Cerebellum (tissue), 4 donors: ENCODE measurements at places on chromosomes 13 and 19.

DNA sequence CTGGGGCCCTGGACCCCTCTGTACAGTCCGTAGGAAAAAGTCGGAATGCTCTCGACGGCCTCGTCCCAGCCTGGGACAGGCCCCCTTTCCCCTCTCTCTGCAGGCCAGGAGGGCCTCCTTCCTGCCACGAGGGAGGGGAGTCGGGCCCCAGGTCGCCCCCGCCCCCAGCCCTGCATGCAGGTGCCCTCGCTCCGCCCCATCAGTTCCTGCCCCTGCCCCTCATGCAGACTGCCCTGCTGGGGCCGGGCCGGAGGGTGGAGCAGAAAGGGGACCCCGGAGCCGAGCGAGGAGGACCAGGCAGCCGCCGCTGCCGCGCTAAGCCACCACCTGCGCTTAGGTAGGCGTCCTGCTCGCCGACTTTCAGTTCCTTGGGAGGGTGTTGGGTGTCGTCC is 7.3 kb downstream of the LYL1 start:
- DNase-seq = no peak

DNA sequence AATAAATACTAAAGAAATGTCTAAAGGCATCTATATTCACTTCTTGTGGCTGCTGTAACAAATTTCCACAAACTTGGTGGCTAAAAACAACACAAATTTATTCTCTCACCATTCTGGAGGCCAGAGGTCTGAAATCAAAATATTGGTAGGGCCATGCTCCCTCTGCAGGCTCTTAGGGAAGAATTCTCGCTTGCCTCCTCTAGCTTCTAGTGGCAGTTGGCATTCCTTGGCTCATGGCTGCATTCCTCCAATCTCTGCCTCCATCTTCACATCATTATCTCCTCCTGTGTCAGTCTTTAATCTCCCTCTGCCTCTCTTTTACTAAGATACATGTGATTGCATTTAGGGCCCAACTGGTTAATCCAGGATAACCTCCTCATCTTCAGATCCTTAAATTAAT is 54.1 kb upstream of the RFXAP start:
- no peak for DNase-seq

- no peak for DNase-seq
Observed at GRCh38 chr19:46862503-46862834, 1.7 kb downstream of the ARHGAP35 start.

DNA sequence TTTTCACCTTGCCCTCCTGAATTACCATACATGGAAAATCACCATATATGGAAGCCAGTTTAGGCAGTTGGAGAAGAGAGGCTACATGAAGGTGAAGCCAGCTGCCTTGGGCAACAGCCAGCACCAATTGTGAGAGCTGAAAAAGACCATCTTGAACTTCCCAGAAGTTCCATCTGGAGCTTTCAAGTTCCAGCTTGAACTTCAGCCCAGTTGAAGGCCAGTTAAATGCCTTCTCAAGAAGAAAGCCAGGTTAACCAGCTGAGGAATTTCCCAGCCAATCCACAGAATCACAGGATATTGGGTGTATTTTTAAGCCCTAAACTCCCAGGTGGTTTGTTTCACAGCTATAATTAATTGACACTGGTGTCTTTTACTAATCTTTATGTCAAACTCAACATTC is 713.6 kb upstream of the MIR17HG start:
- DNase-seq = no peak

- DNase-seq = no peak
Observed at GRCh38 chr13:23513455-23513854, 56.8 kb upstream of the TNFRSF19 start.

- DNase-seq = no peak
Observed at GRCh38 chr13:58018865-58019264, 387.3 kb downstream of the PCDH17 start.

GRCh38 chr13:43303033-43303729 is 279.8 kb downstream of the DNAJC15 start:
- DNase-seq = peak; percentile 27

GRCh38 chr13:109998684-109999533 is 212.5 kb upstream of the IRS2 start:
- no peak for DNase-seq

GRCh38 chr13:47747901-47748300 is 253.2 kb downstream of the SUCLA2 start:
- no peak for DNase-seq

GRCh38 chr13:77172650-77173049 is 145.7 kb upstream of the FBXL3 start:
- DNase-seq = no peak

DNA sequence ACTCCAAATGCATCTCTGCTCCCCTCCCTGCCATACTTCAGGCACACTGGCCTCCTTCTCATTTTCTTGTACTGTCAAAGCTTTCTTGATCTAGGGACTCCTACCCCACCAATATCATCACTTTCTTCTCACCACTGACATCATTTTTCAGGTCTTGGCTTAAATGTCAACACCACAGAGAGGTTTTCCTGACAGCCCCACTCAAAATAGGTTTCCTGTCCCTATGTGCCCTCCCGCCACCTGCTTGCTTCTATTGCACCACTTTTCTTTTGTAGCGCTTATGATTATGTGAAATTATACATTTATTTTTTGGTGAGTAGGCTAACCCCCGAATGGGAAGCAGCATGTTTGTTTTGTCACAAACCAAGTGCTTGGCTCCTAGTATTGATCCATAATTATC is 164.6 kb downstream of the NDFIP2 start:
- no peak for DNase-seq

DNA sequence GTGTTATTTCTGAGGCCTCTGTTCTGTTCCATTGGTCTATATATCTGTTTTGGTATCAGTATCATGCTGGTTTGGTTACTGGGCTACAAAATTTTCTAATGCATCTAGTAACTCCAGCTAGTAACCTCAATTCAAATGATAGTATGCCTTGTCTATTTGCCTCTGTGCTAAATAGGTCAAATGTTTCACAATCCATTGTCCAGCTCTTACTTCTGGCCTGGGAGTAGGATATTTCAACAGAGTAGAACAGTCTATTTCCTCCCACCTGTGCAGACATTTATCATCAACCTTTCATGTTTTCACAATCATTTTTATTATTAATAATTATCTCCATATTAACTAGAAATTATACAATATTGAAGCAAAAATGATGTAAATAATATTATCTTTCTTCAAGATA is 18.1 kb upstream of the NDFIP2 start:
- DNase-seq = no peak

DNA sequence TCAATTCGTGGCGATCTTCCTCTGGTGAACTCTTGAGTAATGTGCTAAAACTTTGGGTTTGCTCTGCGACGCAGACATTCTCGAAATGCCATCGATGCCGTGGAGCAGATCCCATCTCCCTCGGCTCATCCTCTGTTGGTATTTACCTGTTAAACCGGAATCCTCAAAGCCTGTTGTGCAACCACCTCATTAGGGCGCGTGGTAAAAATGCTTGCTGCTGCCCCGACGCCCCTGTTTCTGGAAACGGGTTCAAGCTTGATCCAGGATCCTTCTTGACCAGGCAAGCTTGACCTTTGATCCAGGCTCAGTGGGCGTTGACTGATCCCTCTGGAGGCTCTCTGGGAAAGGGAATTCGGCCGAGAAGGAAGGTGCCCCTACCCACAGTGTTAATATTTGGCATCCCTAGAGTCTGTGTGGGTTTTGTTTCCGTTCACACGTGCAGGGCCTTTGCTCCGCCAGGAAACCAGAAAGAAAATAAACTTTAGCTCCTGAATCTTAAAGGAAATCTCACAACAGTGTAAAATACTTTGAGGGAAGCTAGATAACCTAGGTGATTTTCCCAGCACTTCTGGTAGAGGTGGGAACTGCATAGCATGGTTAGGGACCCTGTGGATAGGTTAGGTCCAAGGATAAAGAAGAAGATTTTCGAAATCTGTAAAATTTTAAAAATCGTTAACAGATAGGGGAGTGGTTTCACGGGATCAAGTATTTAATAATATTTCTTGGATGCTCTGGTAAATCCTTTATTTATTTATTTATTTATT is 1.1 kb downstream of the LSM14A start:
- DNase-seq = peak; percentile 15

DNA sequence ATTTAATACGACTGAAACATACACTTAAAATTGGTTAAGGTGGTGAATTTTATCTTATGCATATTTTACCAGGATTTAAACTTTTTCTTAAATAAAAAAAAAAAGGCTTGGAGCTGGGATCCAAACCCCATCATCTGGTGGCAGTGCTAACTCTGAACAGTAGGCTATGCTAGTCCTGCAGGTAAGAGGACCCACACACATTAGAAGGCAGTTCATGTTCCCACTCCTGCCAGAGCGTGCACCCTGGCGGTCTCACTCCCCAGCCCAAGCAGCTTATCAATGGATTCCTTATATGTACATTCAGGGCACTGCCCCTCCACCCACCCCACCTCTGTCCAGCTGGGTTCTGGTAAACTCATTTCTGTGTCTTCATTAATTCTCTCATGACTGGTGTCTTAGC is 31.3 kb upstream of the CEBPA start:
- no peak for DNase-seq

DNA sequence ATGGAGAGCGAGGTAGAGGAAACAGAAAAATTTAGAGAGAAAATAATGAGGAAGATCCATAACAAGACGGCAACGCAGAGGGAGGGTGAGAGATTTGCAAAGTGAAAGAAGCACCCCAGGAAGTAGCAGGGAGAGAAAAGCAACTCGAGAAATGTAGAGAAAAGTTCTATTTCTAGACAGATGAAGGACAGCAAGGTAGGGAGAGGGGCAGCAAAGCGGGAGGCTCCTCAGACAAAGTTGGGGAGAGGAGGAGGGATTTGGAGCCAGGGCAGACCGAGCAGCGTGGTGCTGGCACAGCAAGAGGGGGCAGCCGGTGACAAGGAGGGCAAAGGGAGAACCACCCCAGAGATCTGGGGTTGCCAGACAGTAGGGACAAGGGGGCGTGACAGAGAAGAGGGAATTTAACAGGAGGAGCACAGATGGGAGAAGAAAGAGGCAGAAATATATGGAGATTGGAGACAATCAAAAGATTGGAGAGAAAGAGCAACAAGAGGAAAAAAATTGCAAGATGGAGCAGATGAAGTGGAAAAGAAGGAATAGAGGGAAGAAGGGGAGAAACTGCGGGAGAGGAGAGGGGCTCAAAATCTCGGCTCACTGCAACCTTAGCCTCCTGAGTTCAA is 989 bp downstream of the ZNF766 start:
- DNase-seq = no peak

DNA sequence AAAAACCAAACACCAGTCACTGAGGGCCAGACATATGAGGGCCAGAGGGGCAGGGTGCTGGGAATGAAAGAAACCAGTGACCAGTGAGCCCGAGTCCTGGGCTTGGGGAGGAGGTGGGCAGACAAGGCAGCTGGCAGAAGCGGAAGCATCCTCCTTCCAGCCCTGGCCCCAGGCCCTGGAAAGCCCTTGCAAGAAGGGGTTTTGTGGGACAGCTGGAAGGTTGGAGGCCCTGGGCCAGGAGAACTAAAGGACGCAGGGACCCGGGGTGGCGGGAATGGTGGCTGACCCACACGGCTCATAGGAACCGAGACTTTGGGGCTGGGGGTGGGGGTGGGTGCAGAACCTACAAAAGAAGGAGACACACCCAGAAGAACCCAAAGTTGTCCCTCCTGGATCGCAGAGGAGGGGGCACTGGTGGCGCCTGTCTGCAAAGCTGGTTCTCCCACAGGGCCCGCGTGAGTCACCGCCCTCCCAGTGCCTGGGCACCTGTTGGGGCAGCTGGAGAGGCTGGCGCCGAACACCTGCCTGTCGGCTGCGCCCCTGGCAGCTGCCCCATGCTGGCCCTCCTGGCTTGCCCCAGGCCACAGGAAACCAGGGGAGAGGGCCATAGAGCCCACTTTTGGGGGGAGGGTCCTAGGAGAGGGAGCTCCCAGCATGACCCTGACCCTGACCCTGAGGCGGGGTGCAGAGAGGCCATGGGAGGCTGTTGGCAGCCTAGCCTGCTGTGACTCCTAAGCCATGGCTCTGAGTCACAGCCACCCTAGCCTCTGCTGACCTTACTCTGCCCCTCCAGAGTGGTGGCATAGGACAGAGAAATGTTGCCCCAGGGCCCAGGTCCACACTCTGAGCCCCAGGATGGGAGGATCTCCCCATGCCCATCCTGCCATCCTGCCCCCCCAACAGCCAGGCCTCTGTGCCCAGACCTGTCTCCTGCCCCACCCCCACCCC is 802 bp downstream of the DMPK start:
- no peak for DNase-seq
